CD14-positive monocyte (primary cell): ENCODE measurements at places on chromosomes 3 and 15.

DNA sequence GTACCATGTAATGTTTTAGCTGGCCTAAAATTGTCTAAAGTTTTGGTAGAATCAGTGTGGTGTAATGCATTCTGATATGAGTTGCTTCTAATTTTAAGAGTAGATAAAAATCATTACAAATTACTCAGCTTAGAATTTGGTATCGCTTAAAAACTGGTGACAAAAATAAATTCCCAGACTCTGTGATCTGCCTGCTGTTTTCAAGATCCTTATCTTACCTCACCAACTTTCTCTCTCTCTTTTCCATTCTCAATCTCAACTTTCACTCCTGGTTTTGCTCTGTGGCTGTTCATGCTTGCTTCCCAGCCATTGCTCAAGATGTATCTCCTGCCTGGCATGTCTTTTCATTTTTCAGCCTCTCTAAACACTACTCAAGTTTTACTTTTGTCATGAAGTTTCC is 45.7 kb downstream of the TCF12 start:
- no peak overlapping the region for H3K27ac ChIP-seq
- H3K27me3 ChIP-seq = no peaks in the 10 kb centered on the region
- H3K36me3 ChIP-seq = no peaks in the 10 kb centered on the region
- H3K4me1 ChIP-seq = no peaks in the 10 kb centered on the region

DNA sequence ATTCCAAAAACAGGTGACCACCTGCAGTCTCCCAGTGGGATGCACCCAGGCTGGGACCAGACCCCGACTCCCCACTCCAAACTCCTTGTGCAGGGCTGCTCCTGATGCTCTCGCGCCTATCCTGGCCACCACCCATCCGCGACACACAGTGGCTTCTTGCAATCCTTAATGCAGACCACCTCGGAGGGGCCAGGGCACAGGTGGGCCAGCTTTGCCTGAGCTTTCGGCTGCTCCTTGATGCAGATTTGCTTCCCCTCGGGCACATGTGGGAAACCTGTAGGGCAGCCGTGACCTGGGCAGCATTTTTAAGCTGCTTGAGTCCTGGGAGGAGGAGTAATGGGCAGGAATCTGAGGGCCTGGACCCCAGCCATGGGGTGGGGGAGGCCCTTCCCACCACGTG is 18.9 kb downstream of the SLC6A11 start:
- H3K4me1 ChIP-seq = no peaks in the 10 kb centered on the region
- no peaks in the 10 kb centered on the region for H3K36me3 ChIP-seq
- no peaks in the 10 kb centered on the region for H3K27me3 ChIP-seq
- H3K4me3 ChIP-seq = no peak overlapping the region
- no peak for DNase-seq

GRCh38 chr3:72050048-72050632 is 265.2 kb upstream of the PROK2 start:
- H3K27ac ChIP-seq = no peak overlapping the region
- H3K27me3 ChIP-seq = no peaks in the 10 kb centered on the region
- H3K4me1 ChIP-seq = peaks cover 14% of the 10 kb centered on the region
- DNase-seq = no peak
- no peaks in the 10 kb centered on the region for H3K36me3 ChIP-seq
- H3K4me3 ChIP-seq = no peak overlapping the region

GRCh38 chr3:96416549-96417255 is 397.7 kb upstream of the EPHA6 start:
- no peak overlapping the region for H3K4me3 ChIP-seq
- no peak overlapping the region for H3K27ac ChIP-seq
- H3K36me3 ChIP-seq = no peaks in the 10 kb centered on the region

GRCh38 chr3:13280811-13281506 is 139.2 kb downstream of the NUP210 start:
- peaks cover 8% of the 10 kb centered on the region for H3K4me1 ChIP-seq
- H3K27ac ChIP-seq = no peak overlapping the region
- DNase-seq = no peak
- no peak overlapping the region for H3K4me3 ChIP-seq
- H3K27me3 ChIP-seq = peaks cover 55% of the 10 kb centered on the region

DNA sequence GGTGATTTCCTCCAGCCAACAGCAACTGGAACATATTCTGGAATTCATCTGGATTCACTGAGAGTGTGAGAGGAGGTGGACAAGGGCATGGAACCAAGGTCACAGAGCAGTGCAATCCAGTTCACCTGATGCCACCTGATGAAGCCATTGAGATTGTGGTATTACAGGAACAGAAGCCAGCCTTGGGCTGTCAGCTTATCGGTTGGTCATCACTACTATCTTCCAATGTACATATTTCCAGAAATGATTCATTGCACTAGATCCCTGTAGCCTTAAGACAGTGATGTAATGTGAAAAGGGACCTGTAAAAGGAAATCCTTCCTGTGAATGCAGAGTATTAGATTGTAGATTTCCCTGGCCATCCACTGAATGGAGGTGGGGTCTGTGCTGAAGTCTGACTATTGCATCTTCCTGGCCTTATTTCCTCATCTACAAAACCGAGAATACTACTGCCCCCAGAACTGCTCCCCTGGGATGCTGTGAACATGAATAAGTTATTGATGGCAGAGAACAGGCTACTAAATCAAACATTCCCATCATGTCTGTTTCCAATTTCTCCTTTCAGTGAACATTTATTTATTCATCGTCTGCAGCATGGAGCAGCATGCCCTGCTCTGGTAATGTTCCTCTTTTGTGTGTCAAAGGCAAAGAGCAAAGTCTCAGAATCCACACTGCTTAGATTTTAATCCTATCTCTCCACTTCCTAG is 47.4 kb upstream of the TPM1 start:
- H3K27ac ChIP-seq = no peak overlapping the region
- H3K4me3 ChIP-seq = no peak overlapping the region
- no peak for DNase-seq

DNA sequence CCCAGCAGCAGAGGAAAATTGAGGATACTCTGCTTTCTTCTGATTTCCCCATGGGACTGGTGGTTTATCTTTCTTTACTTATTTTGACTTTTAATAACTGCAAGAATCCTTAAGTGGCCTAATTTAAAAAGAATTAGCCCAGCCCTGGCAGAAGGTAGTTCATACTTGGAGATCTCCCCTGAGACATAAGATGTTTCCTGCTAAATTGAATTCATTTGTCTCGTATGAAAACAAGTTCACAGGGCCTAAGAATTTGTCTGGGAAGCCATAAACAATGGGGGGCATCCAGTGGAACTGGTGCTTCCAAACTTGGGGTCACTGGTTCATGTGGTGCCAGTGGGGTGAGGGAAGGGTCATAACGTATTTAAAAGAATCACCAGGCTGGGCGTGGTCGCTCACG is 283.1 kb upstream of the RASGRP1 start:
- no peaks in the 10 kb centered on the region for H3K27me3 ChIP-seq
- no peak overlapping the region for H3K27ac ChIP-seq
- H3K4me3 ChIP-seq = no peak overlapping the region
- H3K4me1 ChIP-seq = peaks cover 9% of the 10 kb centered on the region

DNA sequence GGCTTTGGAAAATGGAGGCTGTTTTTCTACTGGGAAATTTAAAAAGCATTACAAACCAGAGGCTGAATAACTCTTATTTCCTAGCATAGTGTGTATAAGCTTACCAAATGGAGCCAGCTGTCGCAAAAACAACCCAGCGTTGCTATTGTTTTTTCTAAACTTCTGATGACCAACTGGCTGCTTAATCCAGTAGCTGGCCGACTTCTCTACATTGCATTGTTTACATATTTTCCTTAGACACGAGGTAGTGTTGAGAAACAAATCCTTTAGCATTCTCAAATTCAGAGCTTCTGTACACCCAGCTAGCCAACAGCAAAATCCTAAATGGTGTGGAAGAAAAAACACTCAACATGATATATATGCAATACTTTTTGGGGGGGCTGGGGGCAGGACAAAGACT is 161.0 kb upstream of the ADAMTS9 start:
- no peak overlapping the region for H3K27ac ChIP-seq
- no peaks in the 10 kb centered on the region for H3K36me3 ChIP-seq
- no peak for DNase-seq
- no peaks in the 10 kb centered on the region for H3K4me1 ChIP-seq
- H3K27me3 ChIP-seq = no peaks in the 10 kb centered on the region

- H3K4me1 ChIP-seq = no peaks in the 10 kb centered on the region
- no peak overlapping the region for H3K4me3 ChIP-seq
- no peaks in the 10 kb centered on the region for H3K36me3 ChIP-seq
- H3K27me3 ChIP-seq = no peaks in the 10 kb centered on the region
- H3K27ac ChIP-seq = no peak overlapping the region
- no peak for DNase-seq
Observed at GRCh38 chr3:190346541-190346940, 24.3 kb upstream of the CLDN1 start.

GRCh38 chr3:4001976-4002375 is 202.7 kb downstream of the LRRN1 start:
- no peaks in the 10 kb centered on the region for H3K36me3 ChIP-seq
- H3K27ac ChIP-seq = no peak overlapping the region
- no peaks in the 10 kb centered on the region for H3K27me3 ChIP-seq

- H3K27ac ChIP-seq = no peak overlapping the region
- H3K4me1 ChIP-seq = no peaks in the 10 kb centered on the region
- no peak overlapping the region for H3K4me3 ChIP-seq
- DNase-seq = no peak
- no peaks in the 10 kb centered on the region for H3K36me3 ChIP-seq
Observed at GRCh38 chr3:86051058-86051457, 939.9 kb downstream of the VGLL3 start.

GRCh38 chr3:72488738-72489035 is 359.6 kb downstream of the SHQ1 start:
- no peaks in the 10 kb centered on the region for H3K36me3 ChIP-seq
- no peak overlapping the region for H3K4me3 ChIP-seq
- no peaks in the 10 kb centered on the region for H3K27me3 ChIP-seq
- no peak overlapping the region for H3K27ac ChIP-seq
- H3K4me1 ChIP-seq = peaks cover 28% of the 10 kb centered on the region

GRCh38 chr3:112357930-112358780 is 25.2 kb downstream of the CD200 start:
- H3K27me3 ChIP-seq = no peaks in the 10 kb centered on the region
- H3K36me3 ChIP-seq = no peaks in the 10 kb centered on the region
- H3K27ac ChIP-seq = no peak overlapping the region
- H3K4me3 ChIP-seq = peak overlapping the region; percentile 51

DNA sequence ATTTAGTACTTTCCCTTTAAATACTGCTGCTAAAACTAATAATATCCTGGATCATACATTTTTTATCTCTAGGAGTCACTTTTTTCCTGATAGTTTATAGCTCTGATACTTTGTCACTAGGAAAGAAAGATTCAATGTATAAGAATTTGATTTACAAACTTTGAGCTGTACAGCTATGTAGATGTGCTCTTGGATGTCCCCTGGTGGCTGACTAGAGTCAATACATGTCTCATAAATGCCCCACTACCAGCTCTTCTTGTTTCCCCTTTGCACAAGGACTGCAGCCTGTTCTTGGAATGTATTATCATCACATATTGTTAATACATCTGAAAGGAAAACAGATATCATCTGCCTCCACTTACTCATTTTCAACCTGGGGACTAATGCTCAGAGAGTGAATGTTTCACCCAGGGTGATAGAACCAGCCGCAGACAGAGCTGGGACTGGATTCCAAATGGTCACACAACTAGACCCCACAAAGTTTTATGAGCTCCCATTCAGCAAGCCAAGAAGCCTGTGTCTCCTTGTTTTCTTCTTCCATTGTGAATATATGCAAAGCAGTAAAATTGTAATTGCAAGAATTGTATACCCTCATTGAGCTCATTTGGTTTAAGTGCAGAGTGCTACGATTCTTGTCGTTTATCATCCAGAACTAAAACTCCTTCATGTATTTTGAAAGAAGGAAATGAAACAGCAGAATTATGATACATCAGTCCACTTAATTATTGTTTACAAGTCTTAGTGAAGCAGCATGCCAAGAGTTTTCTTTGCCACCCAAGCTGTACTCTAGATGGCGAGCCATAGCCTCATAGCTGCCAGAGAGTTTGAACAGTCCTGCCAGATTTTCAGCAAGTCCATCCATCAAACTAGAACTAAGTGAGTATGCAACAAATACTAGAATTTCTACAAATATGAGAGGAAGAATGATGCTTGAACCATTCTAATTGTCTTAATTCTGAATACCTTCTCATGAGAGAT is 261.6 kb upstream of the LMCD1 start:
- no peak overlapping the region for H3K27ac ChIP-seq
- no peaks in the 10 kb centered on the region for H3K4me1 ChIP-seq
- no peaks in the 10 kb centered on the region for H3K27me3 ChIP-seq
- no peaks in the 10 kb centered on the region for H3K36me3 ChIP-seq
- H3K4me3 ChIP-seq = no peak overlapping the region
- peak; percentile 2 for DNase-seq

DNA sequence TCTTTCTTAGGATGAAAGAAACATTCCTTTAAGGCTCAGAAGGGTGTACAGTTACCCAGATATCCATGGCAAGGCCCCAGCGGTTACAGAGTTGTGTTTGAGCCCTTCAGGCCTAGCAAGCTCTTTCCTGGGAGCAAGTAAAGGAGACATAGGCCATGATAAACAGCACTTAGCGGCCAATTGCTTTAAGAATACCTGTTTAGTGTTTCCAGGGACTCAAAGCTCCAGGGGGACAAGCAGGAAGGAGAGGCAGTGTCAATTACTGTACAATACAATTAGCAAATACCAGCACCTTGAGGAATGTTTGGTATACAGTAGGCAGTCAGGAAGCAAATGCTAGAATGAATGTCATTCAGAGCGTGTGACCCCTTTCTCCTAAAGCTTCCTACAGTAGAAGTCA is 176.3 kb upstream of the ICE2 start:
- no peak overlapping the region for H3K4me3 ChIP-seq
- H3K27ac ChIP-seq = no peak overlapping the region
- H3K36me3 ChIP-seq = no peaks in the 10 kb centered on the region
- H3K27me3 ChIP-seq = no peaks in the 10 kb centered on the region
- no peak for DNase-seq

DNA sequence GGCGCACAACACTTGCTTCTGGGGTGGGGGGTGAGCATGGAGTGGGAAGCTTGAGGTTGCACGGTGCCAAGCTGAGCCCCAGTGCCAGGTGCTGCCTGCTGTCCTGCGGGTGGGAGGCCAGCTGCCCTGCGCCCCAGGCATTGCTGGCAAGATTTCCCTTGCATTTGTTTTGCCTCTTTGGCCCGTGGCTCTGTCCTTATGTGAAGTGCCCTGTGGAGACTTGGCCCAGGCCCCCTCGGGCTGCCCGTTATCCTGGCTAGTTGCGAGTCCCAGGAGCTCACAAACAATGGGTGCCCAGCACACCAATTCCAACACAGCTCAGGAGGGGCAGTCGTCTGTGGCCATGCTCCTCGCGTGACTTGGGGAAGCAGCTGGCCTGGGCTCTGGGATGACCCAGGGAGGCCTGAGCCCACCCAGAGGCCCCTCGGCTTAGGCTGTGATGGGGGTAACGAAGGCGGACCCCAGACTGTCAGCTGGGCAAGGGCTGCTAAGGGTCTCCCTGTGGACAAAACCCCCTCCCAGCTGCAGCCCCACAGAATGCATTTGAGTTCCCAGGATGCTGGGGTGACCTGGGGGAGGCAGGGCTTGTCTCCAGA is 5.9 kb downstream of the C3orf22 start:
- peaks cover 9% of the 10 kb centered on the region for H3K4me1 ChIP-seq
- no peak overlapping the region for H3K27ac ChIP-seq
- DNase-seq = no peak
- H3K36me3 ChIP-seq = no peaks in the 10 kb centered on the region
- no peak overlapping the region for H3K4me3 ChIP-seq
